ENCODE measurements at places on chromosomes 13 and 19.
A peak's percentile ranks its signal among the peaks of the same experiment; 100 is the strongest.

DNA sequence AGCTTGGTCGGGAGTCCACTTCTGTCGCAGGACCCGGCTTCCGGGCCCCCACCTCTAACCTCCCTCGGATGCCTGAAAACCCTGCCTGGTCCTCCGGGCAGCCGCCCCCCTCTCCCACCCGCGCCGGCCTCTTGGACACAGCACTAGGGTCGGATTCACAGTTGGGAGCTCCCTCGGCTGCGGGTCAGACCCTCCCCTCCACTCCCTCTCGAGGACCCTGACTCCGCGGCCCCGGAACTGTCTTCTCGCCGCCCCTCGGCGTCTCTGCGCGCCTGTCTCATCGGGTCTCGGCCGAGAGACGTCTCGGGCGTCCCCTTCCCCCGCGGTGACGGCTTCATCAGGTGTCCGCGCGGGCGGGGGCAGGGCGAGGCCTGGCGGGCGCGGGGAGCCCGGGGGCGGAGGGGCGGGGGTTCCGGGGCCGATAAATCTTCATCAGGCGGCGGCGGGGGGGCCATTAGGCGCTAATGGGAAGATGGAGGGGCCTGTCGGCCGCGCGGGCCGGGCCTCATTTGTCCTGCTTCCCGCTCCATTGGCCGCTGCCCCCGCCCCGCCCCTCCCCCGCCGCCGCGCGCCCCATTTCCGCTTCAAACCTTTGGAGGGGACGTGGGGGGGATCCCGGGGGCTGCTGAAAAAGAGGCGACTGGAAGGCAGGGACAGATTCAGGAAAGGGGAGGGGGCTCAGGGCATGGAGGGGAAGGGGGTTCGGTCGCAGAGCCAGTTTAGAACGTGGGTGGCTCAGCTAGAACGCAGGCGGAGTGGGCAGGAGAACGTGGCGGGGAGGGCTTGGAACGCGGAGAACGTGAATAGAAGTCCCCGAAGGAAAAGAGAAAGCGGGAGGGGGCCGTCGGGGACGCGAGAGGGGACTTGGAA is 11.8 kb upstream of the ERFL start:
- DNase-seq, result peak; percentile 56

GRCh38 chr19:40387155-40387554 is 2.8 kb downstream of the HIPK4 start:
- DNase-seq, result no peak

DNA sequence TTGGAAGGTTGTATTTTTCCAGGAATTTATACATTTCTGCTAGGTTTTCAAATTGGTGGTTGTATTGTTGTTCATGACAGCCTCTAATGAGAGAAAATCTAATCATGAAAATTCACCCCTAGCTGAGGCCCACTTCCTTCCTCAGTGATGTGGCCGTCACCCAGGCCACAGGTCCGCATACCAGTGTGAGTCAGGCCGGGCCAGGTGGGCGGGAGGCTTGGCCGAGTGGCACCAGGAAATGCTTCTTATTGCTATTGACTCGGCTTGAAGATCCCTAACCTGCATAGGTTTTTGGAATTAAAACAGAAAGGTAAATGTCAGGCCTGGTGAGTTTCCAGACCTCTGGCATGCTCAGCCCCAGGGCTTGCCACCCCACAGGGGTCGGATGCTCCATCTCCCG is 88.7 kb downstream of the SCGB2B2 start:
- DNase-seq, result no peak

- DNase-seq, result no peak
These were observed 42.6 kb downstream of the KPNA3 start for GRCh38 chr13:49749848-49750247.

DNA sequence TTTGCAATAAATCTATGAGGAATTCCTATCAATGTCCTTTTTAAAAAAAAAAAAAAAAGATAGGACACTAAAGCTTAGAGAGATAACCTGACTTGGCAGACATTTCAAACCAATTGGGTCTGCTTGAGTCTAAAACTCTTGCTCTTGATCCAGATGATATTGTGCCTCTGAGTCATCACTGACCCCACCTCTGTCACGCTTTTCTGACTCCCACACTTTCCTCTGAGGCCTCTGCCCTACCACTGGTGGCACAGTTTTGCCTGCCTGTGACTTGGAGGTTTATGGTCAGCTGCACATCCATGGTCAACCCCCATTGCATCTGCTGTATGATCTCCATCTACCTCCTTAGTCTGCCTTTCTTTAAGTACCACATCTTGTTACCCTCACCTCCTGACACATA is 328.7 kb downstream of the SPRY2 start:
- DNase-seq, result no peak

DNA sequence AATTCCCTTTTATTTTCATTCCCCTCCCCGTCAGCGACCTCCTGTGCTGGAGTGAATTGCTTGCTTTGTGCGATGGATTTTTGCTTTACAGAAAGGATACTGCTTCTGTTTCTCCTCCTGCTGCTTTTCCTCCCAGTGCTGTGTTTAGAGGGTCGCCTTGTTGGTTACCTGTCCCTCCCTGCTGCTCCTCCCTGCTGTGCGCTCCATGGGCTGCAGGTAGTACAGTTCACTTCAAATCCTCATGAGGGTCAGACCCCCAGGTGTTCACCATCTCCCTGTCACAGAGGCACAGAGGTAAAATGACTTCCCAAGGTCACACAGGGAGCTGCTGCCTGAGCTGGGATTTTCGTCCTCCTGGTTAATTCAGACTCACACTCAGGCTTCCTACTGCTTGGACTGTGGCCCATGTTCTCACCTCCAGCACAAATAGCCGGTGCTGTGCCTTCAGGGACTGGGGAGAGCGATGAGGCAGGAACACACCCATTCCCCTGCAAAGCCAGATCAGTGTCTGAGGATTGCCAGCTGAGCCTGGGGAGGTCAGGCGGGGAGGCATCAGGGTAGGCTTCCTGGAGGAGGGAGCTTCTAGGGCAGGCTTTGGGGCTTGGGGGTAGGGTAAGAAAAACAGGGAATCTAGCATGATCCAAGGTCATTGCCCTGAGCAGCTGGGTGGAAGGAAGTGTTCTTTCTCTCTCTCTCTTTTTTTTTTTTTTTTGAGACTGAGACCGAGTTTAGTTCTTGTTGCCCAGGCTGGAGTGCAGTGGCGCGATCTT is 14.4 kb downstream of the BICRA start:
- DNase-seq, result no peak

GRCh38 chr19:4295972-4296771 is 6.0 kb downstream of the TMIGD2 start:
- DNase-seq, result no peak

GRCh38 chr13:65149687-65150086 is 2080.4 kb downstream of the PCDH9 start:
- no peak for DNase-seq

DNA sequence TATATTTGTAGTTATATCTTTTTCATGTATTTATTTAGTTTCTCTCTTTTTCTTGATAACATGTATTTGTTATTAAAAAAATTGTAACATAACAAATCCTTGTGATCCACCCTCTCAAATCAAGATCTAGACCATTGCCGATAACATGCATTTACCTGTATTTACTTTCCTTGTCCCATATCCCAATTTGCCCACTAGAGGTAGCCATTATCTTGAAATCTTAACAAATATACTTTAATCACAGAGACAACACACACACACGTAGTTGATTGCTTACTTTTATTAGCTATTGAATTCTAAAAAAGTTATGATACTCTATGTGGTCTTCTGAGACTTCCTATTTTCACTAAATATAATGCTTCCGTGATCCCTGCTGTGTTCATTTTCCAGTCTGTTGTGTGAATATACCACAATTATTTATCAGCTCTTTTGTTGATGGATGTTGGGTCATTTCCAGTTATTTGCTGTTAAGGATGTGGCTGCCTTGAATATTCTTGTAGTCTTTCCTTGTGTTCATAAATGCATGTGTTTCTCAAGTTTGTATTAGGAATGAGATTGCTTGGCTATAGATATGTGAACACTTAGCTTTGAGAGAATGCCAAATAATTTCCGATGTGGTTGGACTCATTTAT is 31.3 kb upstream of the ZMYM2 start:
- no peak for DNase-seq

DNA sequence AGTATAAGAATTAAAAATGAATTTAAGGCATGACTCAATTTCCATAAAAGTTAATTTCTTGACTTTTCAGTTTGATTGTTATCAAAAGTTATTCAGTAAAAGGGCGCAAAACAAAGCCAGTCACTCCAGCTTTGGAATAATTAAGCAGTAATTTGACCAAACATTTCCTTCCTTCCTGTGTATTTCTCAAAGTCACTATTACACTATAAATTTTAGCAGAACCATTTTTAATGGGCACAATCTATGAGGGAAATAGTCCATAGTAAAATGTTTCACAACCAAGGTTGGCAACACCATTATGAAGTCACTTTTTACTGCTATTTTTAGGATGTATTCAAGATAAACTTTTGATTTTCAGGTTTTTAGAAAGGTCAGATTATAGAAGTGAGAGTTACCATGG is 91.0 kb downstream of the DACH1 start:
- no peak for DNase-seq

DNA sequence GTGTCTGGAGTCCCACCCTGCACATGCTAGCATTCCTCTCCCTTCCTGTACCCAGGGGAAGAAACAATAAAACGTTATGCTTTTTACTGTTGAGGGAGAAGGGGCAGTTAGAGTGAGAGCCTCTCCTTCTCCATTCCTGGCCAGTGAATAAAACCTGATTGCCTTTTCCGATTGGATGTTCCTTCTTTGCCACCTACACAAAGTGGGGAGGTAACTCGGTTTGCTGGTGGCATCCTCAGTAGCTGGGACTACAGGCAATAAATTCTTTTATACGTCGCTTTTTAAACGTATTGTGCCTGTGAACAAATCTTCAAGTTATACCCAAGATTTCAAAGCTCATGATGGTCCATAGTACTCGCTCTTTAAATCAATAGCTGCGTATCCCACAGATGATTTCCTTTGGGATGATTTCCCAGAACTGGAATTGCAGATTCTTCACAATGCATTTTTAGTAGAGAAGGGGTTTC is 660 bp upstream of the MVB12A start:
- DNase-seq, result no peak

DNA sequence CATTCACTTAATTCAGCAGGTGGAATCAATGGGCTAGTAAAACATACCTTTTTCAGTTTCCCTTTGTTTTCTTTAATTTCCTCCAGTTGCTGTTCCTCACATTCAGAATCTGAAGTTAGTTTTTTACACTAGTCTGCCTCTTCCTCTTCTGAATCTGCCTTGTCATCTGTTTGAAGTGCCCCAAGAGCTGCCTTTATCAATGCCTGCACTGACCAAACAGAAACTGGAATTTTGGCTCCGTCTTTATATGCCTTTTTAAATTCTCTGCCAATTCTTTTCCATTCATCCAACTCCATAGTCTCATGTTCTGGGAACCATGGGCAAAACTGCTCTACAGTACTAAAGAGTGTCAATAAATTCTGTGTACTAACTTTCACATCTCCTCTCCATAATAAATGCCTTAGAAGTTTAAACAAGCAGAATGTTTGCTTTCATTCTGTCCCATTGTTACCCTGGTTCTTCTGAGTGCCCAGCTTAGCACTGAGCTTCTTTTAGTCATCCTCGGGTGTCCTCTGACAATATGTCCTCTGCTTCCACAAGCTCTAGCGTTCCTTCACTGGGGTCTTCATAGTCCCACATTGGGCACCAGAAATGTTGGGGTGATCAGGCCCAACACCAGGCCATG is 154.2 kb downstream of the ZNF486 start:
- DNase-seq, result no peak

GRCh38 chr19:46878613-46879375 is 18.0 kb downstream of the ARHGAP35 start:
- no peak for DNase-seq

GRCh38 chr13:46756977-46757376 is 40.0 kb downstream of the ESD start:
- DNase-seq, result no peak

DNA sequence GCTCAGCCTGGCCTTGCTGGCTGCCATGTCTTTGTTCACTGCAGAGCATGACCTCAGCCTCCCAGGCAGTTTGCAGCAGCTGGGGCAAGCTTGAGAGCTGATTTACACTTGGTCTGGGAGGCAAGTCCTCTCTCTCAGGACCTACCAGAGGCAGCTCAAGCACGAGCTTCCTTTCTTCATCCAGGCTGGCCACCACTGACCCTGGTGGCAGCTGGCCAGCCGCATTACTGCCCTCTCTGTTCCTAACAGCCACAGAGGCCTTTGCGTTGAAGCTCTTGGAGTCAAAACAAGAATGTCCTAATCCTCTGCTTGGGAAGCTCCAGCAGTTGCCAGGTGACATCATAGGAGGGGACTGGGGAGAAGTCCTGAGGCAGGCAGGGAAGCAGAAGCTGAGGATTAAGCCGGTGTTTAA is 85.7 kb downstream of the NUFIP1 start:
- no peak for DNase-seq

GRCh38 chr13:27257648-27258253 is 6.4 kb downstream of the RPL21 start:
- no peak for DNase-seq

DNA sequence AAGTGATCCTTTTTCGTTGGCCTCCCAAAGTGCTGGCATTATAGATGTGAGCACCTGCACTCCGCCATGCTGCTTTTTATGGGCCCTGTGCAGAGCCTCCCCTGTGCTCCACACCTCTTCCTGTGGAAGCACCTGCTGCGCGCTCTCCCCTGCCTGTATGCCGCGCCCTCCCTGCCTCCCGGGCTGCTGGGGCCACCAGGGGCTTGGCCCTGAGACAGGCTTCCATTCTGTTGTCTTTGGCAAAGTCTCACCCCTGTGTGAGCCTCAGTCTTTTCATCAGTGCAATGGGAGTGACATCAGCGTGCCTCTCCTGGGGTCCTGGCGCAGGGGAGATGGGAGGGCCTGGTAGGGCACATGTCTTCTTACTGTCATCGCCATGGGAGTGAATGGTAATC is 1.3 kb downstream of the FAM174C start:
- DNase-seq, result no peak

- no peak for DNase-seq
These were observed 1.7 kb downstream of the MIER2 start for GRCh38 chr19:342801-343421.

GRCh38 chr13:27028683-27029480 is 142.7 kb downstream of the USP12 start:
- DNase-seq, result no peak

DNA sequence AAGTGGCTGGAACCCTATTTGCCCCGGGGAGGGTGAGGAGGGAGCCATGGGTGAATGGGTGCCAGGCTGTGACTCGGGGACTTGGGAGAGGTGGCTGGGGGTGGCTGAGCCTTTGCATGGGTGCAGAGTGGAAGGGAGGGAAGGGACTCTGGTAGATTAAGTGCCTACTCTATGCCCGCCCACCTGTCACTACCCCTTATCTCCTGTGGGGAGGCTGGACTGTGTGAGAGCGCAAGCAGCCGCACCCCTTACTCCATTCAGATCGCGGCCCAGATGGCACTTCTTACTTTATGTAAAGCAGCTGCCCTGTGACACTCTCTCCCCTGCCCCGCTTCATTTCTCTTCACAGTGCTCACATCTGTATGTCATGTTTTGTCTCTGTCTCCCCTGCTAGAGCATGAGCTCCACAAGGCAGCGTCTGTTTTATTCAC is 2.9 kb downstream of the KASH5 start:
- DNase-seq, result no peak

- DNase-seq, result no peak
These were observed 151.0 kb upstream of the TMTC4 start for GRCh38 chr13:100825557-100825956.

DNA sequence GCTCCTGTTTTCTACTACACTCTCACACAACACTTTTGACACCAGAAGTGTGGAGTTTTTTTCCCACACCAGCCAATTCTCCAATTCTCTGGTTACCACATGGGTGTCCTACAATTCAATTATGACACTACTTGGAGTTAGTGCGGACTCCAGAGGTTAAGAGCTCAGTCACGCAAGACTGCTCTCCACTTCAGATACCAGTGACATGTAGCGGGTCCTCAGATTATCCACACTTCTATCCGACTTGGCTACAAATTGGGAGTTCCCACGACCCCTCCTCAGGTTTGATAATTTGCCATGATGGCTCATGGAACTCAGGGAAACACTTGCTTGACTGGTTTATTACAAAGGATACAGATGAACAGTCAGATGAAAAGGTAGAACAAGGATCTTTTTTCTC is 32.9 kb downstream of the PAN3 start:
- DNase-seq, result no peak
